ENCODE measurements at places on chromosomes 16 and 17. TPM values are rescaled to one million over a fixed set of nuclear protein-coding genes. Genes with fewer than 3 reads are reported as not detected.

CLEC18A gene
- 3.1 TPM for total RNA-seq

PRR35 gene
- total RNA-seq, result not detected

KCNJ18 gene
- not detected for total RNA-seq

RPL13 gene
- 1,500 TPM for total RNA-seq

CBFA2T3 gene
- total RNA-seq, result 3.8 TPM

CCL8 gene
- total RNA-seq, result not detected

ABCC11 gene
- 0.31 TPM for total RNA-seq

TEX14 gene
- 0.94 TPM for total RNA-seq

FOXL1 gene
- total RNA-seq, result 0.63 TPM

FOXF1 gene
- 0.31 TPM for total RNA-seq

CPHXL2 gene
- not detected for total RNA-seq

WFIKKN1 gene
- 1.3 TPM for total RNA-seq

MEIOC gene
- total RNA-seq, result 0.31 TPM

GSDMA gene
- total RNA-seq, result not detected

CDK3 gene
- 3.1 TPM for total RNA-seq

SPAG9 gene
- 475 TPM for total RNA-seq

ITGAL gene
- total RNA-seq, result 1.3 TPM

REXO5 gene
- 15.0 TPM for total RNA-seq

BANP gene
- total RNA-seq, result 49.5 TPM

Measured in parietal lobe (tissue), 2 donors.